Myometrial cell (primary cell): ENCODE measurements at places on chromosomes 4 and X. TPM values are rescaled to one million over a fixed set of nuclear protein-coding genes. Genes with fewer than 3 reads are reported as not detected.

Gene ARX
- not detected in 2 replicates for total RNA-seq

Gene FHDC1
- total RNA-seq: under 0.01 and 0.18 TPM in 2 replicates

Gene SHOX
- total RNA-seq: not detected in 2 replicates

Gene LEF1
- total RNA-seq: 1.9 TPM in 1 of 2 replicates, not detected in the other

Gene XAGE1A
- total RNA-seq: not detected in 2 replicates

Gene OCIAD2
- total RNA-seq: 27.3 and 28.8 TPM in 2 replicates

Gene FAM47A
- not detected in 2 replicates for total RNA-seq

Gene LDB2
- total RNA-seq: 9.0 and 12.4 TPM in 2 replicates

Gene MTNR1A
- total RNA-seq: not detected in 2 replicates

Gene SCRG1
- total RNA-seq: 0.29 TPM in 1 of 2 replicates, not detected in the other

Gene ATOH1
- not detected in 2 replicates for total RNA-seq

Gene H2BW2
- not detected in 2 replicates for total RNA-seq

Gene LETM1
- 32.8 and 44.1 TPM in 2 replicates for total RNA-seq

Gene RAB39B
- total RNA-seq: 0.35 TPM in 1 of 2 replicates, not detected in the other

Gene PORCN
- total RNA-seq: 10.5 and 20.2 TPM in 2 replicates

Gene OSTC
- 283 and 369 TPM in 2 replicates for total RNA-seq

Gene BMPR1B
- 0.29 TPM in 1 of 2 replicates, not detected in the other for total RNA-seq

Gene USO1
- 98.3 and 128 TPM in 2 replicates for total RNA-seq

Gene ASB11
- total RNA-seq: not detected in 2 replicates

Gene GAB3
- 0.58 and 0.89 TPM in 2 replicates for total RNA-seq

Gene DCAF8L2
- total RNA-seq: not detected in 2 replicates

Gene PHOX2B
- total RNA-seq: not detected in 2 replicates

Gene CHST7
- 8.4 and 10.1 TPM in 2 replicates for total RNA-seq
